ENCODE measurements at places on chromosomes 3 and 15.

DNA sequence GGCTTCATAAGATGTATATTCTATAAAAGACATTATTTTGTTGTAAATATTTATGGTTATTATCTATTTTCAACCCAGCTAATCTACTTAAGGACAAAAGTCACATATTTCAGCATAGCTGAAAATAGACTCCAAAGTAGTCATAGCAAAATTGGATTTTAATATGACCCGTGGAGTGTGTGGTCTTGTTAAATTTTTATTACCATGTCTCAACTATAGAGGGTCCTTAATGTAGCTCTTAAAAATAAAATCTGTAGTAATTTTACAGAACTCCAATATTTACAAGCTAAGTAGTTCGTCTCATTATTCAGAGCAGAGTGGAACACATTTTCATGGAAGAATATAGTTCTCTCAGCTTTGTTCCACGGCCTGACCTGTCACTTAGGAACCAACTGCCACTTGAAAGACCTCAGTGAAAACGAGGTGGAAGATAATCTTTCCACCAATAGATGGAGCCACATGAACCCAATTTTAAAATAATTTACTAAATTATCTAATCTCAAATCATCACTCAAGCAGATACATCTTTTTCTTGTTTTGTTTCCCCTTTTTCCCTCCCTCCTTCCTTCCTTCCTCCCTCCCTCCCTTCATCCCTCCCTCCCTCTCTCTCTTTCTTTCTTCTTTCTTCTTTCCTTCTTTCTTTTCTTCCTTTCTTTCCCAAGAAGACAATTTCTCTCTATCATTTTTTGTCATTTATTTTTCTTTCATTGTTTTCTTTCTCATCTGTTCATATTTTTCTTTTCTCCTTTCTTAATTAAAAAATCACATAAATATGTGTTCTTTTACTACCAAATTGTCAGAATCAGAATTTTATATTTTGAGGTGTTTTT is 97.2 kb downstream of the CLDN1 start:
- DNase-seq: no peak

- no peak for DNase-seq
Observed at GRCh38 chr3:186207515-186207914, 98.6 kb upstream of the ETV5 start.

GRCh38 chr15:91717811-91718210 is 135.7 kb upstream of the SLCO3A1 start:
- DNase-seq: no peak

- no peak for DNase-seq
Observed at GRCh38 chr15:57782731-57783130, 76.2 kb downstream of the POLR2M start.

DNA sequence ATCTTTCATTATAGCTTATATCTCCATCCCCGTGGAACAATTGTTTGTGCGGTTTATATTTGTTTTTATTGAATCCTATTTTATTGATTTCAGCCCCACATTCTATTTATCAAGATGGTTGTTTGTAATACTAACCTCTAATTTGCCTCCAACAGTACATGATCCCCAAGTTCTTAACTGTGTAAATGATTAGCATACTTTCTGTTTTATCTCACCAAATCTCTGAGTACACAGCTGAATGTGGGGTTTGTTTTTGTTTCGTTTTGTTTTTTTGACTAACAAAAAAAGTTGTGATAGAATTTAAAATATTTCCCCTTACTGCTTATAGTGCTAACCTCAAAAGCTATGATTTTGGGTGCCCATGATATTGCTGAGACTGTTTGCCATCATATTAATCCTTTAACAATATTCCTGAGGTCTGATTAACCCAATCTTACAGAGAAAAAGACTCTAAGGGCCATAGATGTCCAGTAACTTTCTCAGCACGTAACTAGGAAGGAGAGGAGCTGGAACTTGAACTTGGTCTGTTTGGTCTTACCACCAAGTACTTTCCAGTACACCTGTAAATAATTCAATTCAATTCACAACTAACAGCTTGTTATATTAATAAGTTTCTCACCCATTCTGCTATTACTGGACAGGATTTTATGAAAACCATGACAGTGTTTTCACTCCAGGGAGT is 789.8 kb downstream of the TUSC7 start:
- no peak for DNase-seq

GRCh38 chr3:164113371-164114332 is 964.6 kb downstream of the SI start:
- no peak for DNase-seq

- DNase-seq: no peak
Observed at GRCh38 chr3:72082776-72083462, 298.0 kb upstream of the PROK2 start.

DNA sequence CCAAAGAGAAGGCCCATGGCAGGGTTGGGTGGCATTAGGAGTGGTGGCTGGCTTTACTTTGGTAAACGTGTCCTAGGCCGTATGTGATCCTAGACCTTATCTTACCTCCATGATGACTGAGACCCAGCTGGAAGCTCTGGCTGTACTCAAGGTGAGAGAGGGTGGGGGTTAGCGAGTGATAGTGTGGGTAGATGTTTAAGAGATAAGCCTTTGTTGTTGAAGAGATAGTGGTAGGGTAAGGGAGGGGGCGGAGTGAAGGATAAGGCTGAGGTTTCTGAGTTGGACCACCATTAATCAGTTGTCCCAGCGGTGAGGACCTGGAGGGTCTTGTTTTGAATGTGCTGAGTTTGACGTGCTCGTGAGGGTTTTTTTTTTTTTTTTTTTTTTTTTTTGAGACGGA is 61.5 kb upstream of the ULK4 start:
- DNase-seq: no peak

DNA sequence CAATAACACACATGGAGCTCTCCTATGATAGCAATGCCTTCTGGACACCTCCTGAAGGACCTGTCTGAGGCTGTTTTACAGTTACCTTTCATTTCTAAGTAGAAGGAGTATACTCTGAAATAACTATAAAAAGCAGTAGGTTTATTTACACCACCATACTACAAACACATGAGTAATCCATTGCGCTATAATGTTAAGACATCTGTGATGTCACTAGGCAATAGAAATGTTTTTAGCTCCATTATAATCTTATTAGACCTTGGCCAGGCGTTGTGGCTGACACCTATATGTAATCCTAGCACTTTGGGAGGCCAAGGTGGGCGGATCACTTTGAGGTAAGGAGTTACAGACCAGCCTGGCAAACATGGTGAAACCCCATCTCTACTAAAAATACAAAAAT is 24.7 kb downstream of the PXK start:
- DNase-seq: no peak

- no peak for DNase-seq
Observed at GRCh38 chr3:131432441-131432840, 50.9 kb downstream of the NUDT16 start.

- DNase-seq: no peak
Observed at GRCh38 chr3:125023833-125024555, 31.8 kb downstream of the HEG1 start.

Measured in HFF-Myc (cell line).